ENCODE measurements at places on chromosomes 6 and 20.

GRCh38 chr6:96675597-96675996 lies 112.7 kb downstream of the FHL5 start:
- DNase-seq = no peak

DNA sequence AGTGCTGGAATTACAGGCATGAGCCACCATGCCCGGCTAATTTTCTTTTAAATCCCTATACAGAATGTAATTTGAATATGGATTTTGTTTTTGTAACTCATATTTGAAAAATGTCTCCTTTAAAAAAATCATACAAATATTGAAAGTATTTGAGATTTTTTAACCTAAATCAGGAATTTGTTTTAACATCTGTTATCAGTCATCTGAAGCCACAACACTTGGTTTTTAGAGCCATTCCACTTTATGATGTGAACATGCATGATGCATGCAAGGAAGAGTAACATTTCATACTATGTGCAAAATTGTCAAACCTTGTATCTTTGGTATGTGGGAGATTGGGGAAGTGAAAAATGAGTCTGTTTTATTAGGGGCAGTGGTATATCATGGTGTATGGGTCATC lies 124.5 kb upstream of the AHI1 start:
- no peak for DNase-seq

DNA sequence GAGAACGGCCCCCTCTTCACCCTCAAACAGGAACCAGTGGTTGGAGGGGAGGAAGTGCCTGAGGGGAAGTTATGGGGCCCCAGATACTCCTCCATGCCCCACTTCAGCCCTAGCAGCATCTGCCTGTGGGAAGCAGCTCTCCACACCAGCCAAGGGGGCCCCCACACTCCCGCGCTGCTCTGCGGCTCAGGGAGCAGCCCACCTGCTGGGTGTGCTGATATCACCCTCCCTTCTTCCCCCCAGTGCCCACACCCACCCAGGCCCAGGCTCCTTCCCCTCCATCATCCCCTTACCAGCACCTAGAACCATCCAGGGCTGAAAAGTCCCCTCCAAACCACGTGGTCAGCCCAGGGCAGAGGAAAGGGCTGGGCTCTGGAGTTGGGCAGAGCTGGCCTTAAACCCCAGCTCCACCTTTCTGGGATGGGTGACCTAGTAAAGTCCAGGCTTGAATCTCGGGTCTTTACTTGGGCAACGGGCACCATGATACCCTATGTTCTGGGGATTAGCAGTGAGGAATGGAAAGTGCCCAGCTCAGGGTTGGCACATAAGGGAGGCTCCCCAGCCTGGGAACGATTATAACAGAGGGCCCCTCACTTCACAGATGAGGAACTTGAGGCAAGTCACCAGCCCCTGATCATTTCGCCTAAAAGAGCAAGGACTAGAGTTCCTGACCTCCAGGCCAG lies 663 bp downstream of the LST1 start:
- peak; percentile 45 for DNase-seq

DNA sequence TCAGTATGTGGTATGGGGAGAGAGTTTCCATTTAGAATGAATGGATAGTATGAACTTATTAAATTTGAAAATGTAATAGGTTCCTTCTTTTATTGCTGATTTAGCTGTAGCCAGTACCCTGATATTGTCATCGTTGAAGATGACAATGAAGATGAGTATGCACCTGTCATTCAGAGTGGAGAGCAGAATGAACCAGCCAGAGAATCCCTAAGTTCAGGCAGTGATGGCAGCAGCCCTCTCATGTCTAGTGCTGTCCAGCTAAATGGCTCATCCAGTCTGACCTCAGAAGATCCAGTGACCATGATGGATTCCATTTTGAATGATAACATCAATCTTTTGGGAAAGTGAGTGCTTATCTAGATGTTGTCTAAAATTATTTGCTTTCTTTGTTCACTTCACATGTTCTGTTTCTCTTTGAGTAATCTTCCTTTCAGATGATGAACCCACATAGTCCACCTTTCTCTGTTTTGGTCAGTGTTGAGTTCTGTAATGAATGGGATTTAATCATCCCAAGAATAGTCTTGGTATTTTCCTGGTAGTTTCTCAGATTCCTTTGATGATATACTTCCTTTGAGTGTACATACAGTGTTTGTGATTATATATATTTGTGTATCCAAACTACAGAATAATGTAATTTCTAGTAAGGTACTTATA lies 23.3 kb downstream of the HSF2 start:
- no peak for DNase-seq

DNA sequence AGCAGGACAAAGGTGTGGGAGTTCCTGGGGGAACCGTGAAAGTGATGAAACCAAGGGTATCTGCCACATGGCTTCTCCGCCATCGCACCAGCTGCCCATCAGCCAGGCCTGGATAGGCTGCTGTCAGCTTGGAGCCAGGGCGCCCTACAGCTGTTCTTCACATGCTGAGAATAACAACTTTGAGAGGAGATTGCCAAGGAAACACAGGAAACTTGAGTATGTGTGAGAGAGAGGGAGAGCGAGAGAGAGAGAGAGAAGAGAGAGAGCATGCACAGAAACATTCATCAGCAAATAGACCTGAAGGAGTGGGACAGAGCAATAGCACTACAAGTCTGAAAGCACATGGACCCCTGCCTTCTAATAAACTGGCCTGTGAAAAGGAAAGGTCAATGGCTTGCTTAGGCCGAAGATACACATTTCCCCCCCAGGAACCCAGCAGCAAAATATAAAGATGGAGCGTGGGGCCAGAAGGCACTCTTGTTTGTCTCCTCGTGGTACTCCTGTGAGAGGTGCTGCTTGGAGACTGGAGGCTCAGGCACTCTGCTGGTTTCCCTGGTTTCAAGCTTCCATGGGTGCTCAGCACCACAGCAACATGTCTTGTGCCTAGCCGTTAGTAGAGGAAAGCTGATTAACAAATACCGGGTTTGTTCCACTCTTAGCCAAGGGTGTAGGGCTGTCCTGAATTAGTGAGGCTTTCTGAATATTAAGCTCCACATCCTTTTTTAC lies 53.0 kb downstream of the SNAP25 start:
- DNase-seq = no peak

- no peak for DNase-seq
Measured at GRCh38 chr20:363319-364078, 16.6 kb downstream of the NRSN2 start.

GRCh38 chr6:144901412-144901811 lies 616.3 kb downstream of the UTRN start:
- DNase-seq = no peak

- no peak for DNase-seq
Measured at GRCh38 chr6:145292066-145292465, 443.3 kb downstream of the EPM2A start.

DNA sequence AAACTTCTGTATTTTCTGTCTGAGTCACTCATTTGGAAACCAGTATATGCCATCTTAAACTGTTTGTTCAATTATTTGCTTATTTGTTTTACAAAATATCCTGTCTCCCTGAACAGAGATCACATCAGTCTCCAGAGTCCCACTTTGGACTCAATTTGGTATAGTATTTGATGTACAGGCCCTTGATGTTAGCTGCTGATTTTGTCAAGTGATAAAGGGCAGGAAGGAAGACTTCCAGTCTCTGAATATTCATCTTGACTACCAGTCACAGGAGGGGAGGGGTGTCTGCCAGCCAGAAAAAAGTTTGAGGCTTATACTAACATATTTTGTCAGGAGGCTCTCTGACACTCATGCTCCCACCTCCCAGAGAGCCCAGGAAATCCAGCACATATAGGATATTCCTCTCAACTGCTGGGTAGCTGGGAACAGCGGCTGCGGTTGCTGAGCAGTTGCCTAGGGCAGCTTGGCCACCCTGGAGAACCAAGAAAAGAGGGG lies 376.8 kb upstream of the RUNX2 start:
- no peak for DNase-seq

DNA sequence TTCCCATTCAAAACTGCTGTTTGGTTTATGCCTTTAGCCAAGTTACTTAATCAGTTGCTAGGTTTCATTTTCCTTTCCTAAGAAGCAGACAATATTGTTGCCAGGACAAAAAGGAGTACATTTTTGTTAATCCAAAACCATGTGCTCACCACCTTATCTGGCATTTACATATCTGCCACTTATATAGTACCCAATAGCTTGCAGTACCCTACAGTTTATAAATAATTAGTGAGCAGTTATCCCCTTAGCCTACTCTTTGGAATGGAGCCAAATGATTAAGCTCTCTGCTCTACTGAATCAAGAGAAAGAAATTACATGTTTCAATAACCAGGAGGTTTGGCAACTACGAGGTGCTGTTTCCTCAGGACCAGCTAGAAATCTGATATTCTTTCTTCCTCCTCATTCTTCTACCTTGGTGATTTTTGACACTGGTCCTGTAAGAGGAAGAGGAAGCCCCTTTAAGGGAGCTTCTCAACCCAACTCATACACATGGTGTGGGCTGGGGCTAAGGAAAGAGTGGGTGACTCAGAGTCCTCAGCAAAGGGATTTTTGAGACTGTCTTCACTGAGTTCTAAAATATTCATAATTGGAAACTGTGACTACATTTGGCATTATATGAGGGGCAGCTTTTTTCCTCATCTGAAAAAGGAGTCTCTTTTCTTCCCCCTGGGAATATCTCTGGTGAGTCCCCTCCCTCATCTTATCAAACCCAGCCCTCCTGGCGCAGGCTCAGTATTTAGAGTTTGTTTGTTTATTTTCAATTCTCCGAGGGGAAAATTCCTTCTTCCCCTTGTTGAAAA lies 1.5 kb downstream of the ZNFX1 start:
- no peak for DNase-seq

DNA sequence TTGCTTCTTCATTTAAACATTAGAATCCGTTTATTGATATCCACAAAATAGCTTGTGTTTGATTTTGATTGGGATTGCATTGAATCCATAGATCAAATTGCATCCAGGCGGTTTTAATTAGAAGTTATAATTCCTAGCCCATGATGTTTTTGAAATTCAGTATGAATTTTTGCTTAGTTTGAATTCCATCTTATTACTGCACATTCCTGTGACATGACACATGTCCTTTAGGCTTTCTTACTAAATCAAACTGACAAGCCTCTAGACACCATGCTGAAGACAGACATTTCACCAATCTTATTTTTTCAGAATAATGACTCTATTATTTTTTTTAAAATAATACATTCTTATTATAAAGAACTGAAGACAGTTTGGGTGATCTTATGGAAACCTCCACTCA lies 21.4 kb upstream of the PI16 start:
- no peak for DNase-seq

DNA sequence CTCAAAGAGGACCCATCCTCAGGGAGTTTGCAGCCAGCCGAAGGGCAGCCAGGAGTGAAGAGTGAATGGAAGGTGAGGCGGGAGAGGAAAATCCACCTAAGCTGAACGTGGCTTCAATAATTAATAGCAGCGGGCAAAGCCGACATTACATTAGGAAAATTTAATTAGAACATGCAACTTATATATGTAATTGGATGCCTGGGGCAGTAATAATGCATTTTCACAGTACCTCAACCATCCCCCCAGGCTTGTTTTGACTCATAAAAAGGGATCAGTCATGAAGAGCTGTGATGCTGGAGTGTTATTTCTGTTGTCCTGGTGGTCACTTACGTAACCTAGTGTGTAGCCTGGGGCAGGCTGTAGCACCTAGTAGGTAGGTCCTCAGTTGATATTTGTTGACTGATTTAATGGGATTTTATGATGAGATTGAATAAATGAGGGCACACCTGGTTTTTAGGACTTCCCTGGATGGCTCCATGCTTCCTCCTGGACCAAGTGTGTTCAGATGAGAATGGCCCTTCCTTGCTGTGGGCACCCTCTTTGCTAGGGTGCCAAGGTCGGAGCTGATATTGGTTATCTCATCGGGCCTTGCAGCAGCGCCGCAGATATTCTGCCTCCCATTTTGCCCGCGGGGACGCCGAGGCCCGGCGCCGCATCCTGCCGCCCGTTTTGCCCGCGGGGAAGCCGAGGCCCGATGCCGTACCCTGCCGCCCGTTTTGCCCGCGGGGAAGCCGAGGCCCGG lies 128.8 kb downstream of the CDH26 start:
- no peak for DNase-seq

DNA sequence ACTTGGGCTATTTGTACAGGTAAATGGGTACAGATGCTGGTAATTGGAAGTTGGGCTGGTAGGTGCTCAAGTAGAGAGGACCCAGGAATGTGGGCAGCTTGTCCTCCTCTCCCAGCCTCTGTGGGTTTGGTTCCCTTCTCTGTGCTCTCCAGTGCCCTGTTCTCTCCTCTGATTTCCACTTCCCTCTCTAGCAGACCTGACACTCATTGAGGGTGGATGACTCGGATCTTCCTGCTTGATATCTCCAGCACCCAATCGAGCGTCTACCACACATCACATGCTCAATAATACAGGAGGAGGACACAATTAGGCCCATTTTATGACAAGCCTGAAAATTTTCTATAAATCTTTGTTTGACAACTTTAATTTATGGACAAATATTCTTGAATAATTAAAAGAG lies 23.7 kb downstream of the CST1 start:
- no peak for DNase-seq

DNA sequence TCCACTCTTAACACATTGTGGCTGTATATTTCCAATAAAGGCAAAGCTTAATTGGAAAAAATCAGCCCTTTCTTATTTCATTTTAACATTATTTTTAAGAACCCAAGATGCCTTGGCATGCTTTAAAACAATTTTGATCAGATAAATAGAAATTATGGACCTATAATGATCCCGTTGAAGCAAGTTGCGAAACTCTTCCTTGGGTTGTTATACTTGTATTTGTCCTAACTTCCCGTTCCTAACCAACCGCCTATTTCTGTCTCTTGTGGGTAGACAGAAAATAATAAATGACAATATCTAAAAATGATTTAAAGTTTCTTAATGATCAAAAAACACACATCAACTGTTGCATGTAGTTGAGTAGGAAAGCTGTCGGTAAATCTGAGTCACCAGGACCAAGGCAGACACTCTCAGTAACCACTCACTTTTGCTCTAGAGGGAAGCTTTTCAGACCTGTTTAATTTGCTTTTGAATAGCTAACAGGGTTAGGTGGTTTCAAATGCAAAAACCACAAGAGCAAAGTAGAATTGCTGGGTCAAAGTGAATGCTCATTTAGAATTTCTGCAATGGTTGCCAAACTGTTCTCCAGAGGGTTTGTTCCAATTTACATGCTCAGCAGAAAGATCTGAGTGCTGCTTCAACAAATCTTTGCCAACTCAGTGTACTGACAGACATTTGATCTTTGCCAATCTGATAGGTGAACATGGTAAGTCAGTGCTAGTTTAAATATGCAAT lies 34.2 kb upstream of the KCNK5 start:
- no peak for DNase-seq

DNA sequence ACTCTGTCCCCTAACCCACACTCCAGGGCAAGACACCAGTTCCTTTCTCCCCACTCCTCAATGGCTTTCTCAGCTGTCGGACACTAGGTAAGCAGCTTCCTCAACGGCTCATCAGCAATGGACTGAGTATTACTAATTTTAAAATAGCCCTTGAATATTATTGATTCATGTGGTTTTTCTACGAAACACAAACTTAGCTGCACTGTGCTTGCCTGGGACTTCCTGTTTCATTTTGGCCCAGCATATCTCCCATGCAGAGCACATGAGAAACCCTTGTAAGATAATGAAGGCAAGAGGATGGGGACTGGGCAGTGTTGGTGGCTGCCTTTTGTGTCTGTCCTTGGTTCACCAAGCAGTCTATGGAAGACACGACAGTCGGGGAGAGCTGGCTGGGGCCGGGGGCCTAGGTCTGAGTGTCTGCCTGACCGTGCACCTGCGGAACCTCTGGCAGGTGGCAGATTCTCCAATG lies 48.9 kb downstream of the RNASET2 start:
- DNase-seq = no peak
